RWPE1 (cell line): ENCODE measurements at places on chromosomes 12 and 14.

GRCh38 chr14:95462491-95462890 lies 54.0 kb downstream of the SYNE3 start:
- no peak for DNase-seq

- DNase-seq, result no peak
These were observed 3.7 kb downstream of the KMT5A start for GRCh38 chr12:123387508-123388176.

- DNase-seq, result no peak
These were observed 196.5 kb upstream of the AMIGO2 start for GRCh38 chr12:47276253-47276620.

DNA sequence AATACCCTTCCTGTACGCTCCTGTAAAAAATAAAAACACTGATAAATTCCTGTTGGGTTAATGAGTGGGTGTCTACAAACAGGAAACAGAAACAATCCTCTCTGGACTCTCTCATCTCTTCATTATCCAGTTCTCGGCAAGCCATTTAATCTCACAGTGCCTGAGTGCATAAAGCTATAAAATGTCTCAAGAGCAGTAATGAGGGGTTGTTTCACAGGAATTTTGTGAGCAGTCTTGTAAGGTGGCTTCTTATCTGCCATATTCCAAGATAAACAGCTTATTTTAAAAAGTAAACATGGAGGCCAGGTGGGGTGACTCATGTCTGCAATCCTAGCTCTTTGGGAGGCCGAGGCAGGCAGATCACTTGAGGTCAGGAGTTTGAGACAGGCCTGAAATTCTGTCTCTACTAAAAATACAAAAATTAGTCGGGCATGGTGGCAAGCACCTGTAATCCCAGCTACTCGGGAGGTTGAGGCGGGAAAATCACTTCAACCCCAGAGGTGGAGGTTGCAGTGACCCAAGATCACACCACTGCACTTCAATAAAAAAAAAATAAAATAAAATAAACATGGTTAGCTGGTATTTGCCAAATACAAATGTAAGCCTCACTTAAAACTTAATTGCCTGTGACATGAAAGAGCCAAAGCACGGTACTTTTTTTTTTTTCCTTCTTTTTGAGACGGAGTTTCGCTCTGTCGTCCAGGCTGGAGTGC lies 54.0 kb downstream of the CLIP1 start:
- no peak for DNase-seq

DNA sequence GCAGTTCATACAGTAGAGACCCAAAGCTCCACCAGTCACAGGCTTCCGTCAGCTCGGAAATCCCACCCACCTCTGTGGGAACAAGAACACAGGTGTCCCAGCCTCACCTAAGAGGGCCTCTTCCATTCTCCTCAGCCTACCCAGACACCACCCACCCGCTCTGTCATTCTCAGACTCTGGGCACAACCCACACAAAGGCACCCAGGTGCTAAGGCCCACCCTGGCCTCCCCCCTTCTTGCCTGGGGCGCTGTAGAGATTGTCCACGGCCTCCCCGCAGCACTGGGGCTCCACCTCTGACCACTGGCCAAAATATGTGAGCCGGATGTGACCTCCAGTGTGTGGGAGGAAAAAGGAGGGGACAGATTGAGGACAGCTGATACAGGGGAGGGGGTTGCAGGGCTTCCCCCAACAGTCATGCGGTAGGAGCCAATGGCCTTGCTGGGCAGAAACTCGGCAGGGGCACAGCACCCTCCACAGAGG lies 14.2 kb downstream of the RPS6KL1 start:
- no peak for DNase-seq

DNA sequence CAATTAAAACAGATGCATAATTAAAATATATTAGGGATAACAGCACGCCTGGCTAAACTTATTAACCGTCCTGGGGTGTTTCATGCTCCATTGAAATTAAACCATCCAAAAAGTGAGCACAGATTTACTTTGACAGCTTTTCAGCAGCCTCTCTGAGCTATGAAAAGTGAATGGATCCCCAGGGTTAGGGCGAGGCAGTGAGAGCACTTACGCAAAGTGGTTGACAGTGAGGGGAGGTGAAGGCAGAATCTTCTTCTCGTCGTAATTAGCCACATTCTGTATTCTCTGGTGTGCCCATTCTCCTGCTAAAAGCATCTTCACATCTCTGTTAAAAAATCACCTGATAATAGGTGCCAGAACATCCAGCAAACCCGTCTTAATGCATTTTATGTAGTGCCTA lies 1.9 kb downstream of the TMTC2 start:
- no peak for DNase-seq
